ENCODE measurements at places on chromosomes 5 and 9.

GRCh38 chr5:128591598-128592455, 53.8 kb upstream of the FBN2 start:
- DNase-seq: no peak

DNA sequence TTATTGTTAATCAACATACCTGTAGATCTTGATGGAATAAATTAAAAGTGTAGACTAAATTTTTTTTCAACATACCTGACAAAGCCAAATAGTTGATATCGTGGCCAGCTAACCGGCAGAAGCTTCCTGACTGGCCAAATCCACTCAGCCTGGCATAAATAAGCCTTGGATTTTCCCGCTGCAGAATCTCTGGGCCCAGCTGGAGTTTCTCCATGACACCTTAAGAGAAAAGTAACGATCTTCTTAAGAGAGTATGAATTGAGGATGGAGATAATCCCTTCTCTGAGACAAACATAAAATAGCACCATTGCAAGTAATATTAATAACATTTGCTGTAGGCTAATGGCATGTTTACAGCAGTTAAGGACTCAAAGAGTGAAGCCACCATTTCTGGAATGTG, 2.2 kb downstream of the AMACR start:
- no peak for DNase-seq

GRCh38 chr5:76960004-76960625, 7.3 kb downstream of the CRHBP start:
- no peak for DNase-seq

DNA sequence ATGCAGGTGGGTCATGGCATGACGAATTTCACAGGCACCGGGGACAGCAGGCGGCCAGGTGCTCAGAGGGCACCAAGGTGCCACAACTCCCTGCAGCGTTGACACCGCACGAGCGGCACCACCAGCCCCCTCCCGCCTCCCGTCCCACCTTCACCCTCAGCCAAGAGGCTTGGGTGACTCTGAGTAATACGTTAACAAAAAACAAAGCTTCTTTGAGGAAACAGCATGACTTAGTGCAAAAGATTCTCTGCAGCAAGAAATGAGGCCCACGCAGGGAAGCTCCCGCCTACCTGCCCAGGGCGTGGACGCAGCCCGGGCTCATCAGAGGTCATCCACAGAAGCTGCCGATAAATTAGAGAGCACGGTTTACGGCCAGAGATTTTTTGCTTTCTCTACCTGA, 4.1 kb downstream of the TMEM250 start:
- no peak for DNase-seq

DNA sequence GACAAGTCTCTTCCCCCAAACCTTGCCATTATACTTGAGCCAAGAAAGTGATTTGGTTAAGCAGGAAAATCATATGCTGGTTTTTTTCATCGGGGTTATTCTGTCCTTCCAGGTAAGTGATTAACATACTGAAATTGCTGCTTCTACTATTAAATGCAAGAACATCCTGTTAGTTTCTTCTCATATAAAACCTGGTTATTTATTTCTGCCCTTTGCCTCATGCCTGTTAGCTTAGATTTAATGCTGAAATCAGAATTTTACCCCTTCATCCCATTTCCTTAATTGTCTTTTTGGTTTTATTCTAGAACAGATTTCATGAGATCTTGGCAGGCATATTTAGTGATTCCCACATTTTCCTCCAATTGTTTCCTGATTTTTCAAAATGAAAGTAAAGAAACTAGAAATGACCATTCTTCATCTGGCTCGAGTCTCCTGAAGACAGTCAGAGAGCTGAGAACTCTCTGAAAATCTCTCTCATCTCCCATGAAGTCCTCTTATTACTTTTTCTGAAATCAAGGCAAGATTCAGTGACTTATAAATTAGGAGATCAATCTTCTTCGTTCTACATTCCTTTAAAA, 132.9 kb downstream of the NFIB start:
- DNase-seq: no peak
